ENCODE measurements at places on chromosomes 2 and 18.

DNA sequence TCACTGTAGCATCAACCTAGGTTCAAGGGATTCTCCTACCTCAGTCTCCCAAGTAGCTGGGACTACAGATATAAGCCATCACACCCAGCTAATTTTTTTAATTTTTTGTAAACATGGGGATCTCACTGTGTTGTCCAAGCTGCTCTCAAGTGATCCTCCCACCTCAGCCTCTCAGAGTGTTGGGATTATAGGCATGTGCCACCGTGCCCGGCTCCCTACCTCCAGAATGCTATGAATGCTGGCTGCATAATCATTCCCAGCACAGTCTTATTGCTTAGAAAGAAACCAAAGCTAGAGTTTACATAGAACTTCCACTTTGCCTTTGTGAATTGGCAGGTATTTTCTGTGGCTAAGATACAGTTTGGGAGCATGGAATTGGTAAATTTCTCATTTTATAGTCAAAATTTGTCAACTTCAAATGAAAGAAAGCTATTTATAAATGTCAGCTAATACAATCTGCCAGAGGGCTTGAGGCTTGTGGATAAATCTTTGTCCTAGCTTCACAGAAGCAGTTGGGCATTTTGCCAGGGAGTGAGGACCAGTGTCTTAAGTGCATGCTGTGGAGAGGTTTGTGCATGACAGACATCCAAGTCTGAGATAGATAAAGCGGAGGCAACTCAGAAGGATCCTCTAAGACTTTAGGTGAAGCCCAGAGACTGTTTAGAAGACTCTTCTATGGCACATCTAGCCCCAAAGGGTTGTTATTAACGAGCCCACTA lies 175.4 kb downstream of the ANTXR1 start:
- no peak for DNase-seq

DNA sequence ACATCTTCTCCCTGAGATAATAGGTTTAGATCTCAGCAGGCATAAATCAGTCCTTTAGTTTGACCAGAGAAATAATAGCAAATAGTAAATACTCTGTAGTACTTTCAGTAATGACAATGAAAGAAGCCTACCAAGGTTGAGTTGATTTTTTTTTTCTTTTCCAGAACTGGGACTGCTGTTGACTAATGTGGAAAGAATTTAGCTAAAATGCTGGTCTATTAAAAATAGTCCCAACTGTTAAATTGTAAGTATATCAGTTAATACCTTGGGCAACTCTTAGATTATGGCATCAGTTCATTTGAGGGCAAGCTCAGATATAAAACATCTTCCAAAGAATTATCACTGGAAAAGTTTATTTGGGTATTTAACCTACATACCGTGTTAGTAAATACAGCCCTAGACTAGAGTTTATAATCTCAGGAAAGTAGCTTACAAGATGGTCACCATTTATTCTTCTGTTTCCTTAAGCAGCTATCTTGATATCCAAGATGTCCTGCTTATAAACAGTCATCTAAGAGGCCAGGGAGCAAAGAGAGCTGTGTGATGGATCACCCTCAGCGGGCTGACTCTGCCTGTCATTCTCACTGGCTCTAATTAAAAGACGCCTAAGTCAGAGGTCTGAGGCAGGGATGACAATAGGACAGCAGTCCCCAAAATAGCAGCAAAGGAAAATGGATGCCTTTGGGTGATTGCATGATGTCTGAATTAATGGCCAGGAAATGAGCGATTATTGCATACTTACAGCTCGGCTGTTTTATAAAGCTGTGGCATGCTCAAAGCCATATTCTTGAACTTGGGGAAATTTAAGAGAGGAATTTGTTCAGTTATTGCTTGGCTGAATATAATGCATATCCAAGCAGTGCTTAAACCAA lies 121.3 kb downstream of the MTX2 start:
- no peak for DNase-seq

GRCh38 chr2:117378653-117379052 lies 435.8 kb upstream of the DDX18 start:
- no peak for DNase-seq

GRCh38 chr2:83058683-83059082 lies 1400.4 kb downstream of the SUCLG1 start:
- DNase-seq = no peak

DNA sequence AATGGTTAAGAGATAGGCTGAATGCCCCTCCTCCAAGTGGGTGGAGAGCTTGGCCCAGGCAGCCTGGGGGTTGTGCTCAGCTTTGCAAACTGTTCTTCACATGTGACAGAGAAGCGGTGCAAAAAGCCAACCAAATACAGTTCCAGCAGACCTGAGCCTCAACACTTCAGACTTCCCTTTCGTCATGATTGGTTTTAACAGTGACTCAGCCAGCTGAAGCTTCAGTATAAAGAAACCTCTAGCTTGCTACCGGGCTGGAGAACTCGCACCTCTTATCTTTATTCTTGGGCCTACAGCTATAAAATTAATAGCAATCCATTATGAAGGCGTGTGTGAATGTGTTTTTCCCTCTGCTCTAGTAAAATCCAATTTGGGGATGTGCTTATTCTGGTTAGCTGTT lies 20.0 kb downstream of the SETBP1 start:
- DNase-seq = no peak

- no peak for DNase-seq
Observed at GRCh38 chr2:49950646-49951045, 796.3 kb upstream of the FSHR start.

DNA sequence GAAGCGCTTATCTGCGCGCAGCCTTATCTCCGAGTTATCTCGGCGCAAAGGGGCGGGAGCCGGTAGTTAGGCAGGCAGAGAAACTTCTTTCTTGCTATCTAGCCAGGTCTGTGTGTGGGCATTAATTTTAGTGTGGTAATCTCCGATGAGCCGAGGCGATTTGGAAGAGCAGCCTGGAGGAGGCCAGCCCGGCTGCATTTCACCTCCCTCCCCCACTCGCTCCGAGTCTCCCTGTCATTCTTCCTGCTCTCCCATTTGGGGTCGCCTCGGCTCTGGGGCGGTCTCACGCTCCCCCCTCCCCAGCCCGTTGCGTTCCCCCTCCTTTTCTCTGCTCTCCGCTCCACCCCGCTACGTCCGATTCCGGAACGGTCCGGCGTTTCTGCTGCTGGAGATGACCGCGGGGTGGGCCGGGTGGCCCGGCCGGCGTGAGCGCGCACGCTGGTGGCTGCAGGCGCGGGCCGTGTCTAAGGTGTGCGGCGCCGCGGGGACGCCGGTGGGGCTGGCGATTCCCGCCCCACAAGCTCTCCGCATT lies 566 bp downstream of the GATA6 start:
- peak; percentile 68 for DNase-seq

DNA sequence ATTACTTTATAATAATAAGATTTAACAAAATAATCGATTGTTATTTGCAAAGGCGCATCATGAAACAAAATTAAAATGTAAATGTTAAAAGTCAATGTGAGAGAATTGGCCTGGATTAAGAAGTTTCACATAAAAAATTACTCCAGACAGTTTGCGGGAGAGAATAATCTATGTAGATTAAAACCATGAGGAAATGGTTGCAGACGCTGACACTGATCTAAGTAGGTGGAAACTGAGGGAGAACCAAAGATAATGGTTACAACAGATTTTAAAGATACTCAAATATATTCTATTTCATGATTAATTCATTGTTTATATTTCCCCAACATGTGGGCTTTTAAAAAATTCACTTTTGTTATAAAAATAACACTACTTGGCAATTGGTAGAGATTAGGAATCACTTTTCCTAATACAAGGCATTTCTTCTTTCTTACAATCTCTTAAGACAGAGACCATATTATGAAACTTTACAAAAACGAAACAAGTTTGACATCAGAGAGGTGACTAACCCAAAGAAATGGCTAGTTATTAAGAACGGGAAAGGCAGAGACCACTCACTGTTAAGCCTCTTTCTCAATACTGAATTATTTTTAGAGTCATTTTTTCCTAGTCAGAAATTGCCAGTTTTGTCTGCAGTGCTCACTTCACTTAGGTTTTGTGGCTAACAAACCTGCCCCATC lies 1.6 kb downstream of the KANSL1L start:
- no peak for DNase-seq

- peak; percentile 92 for DNase-seq
Observed at GRCh38 chr2:121530212-121530705, 421 bp upstream of the RNU4ATAC start.

GRCh38 chr2:88082781-88083180 lies 15.2 kb downstream of the SMYD1 start:
- no peak for DNase-seq

DNA sequence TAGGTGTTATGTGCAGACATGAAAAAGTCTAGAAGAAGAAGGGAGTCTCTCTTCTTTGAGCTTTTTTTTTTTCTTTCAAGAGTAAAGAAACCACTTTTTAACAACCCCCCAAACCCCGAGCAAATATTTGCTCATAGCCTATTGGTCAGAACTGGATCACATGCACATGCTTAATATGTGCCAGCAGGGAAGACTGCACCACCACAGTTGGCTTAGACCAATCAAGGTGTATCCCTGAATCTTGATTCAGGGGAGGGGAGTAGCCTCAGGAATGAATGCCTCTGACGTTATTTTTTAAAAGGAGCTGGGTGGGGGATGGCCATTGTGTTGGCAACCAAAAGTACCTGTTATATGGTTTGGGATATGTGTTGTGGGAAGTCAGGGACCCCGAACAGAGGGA lies 171.4 kb upstream of the NABP1 start:
- no peak for DNase-seq

- no peak for DNase-seq
Observed at GRCh38 chr2:62296832-62297623, 101.1 kb downstream of the B3GNT2 start.

- DNase-seq = no peak
Observed at GRCh38 chr2:88329815-88330603, 122.5 kb downstream of the FOXI3 start.

- no peak for DNase-seq
Observed at GRCh38 chr18:21769206-21769605, 28.6 kb downstream of the MIB1 start.

DNA sequence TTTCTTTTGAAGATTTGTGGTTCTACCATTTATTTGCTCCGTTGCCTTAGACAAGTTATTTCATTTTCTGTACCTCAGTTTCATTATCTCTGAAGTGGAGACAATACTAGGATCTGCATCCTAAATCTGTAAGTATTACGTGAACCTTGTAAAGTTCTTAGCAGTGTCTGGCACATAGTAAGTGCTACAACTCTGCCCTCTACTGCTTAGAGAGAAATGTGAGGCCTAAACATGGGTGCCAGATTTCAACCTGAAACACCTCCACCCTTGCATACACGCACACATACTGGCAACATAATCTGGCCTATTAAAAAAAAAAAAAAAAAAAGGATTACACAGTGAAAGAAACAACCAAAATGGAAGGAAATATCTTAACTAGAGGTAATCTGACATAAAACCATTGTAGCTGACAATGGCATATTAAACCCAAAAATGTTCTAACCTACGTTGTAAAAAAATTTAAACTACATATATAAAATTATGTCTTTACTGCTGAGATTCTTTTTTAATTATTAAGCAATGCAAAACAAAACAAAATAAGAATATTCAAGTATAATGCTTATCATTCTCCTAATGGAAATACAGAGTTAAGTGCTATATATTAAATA lies 132.6 kb downstream of the MAP2 start:
- DNase-seq = no peak

DNA sequence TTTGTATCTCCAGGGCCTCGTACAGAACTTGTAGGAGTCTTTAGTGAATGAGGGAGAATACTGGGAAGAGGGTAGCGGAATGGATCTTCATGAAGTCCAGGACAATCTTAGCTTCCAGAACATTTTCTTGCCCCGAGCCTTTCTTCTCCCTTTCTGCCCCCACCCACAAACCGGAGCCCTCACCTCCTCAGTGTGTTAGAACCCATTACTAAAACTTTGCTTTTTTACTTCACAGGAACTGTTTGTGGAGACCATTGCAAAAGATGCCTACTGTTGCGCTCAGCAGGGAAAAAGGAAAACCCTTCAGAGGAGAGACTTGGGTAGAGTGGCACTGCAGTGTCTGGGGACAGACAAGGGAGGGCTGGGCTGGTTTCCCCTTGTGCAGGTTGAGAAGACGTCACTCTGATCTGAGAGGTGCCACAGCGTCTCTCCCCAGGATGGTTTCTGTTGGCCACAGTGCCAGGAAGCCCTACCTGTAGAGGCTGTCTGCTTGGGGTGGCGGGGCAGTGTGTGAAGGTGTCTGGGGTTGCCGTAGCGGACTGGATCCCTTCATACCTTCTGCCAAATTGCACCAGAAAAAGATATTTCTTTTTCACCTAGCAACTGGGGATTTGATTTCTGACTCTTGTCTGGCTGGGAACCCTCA lies 786 bp downstream of the POLE4 start:
- peak; percentile 59 for DNase-seq

- no peak for DNase-seq
Observed at GRCh38 chr18:35334212-35334611, 10.0 kb downstream of the ZNF24 start.

GRCh38 chr2:15047184-15047583 lies 414.7 kb downstream of the LRATD1 start:
- DNase-seq = no peak

- no peak for DNase-seq
Observed at GRCh38 chr2:79573895-79574674, 61.2 kb downstream of the CTNNA2 start.

DNA sequence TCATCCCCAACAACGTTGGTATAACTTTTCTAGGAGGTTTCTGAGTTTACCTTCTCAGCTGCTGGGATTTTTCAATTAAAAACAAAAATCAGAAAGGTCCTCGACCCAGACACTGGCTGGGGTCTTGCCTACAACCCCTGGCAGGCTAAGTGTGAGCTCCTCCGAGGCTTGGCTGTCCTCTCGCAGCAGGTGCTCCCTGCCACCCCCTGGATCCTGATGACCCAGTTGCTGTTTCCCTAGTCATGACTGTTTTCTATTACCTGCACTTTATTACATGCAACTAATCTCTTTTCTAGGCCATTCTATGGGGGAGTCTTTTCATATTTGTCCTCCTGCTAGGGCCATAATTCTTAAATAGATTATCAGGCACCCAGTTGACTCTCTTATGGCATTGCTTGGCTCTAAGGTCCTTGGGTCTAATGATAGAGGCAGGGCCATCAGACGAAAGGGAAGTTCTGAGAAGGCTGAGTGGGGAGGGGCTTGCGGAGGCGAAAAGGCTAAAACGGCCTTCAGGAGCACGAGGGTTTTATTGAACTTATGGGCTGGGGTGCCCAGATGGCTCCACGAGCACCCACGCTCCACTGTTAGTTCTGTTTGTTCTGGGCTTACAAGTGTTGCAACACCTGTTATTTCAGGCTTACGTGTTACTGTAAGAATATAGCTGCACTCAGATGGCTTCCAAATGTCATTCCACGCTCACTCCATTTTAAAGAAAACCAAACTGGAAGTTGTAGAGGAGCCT lies 166.0 kb downstream of the NCK2 start:
- no peak for DNase-seq

Data from Right ventricle myocardium inferior (tissue), 1 donor.